CD4-positive, CD25-positive, alpha-beta regulatory T cell (primary cell): ENCODE measurements at places on chromosomes 16 and 17. TPM values are rescaled to one million over a fixed set of nuclear protein-coding genes. Genes with fewer than 3 reads are reported as not detected.

DNA sequence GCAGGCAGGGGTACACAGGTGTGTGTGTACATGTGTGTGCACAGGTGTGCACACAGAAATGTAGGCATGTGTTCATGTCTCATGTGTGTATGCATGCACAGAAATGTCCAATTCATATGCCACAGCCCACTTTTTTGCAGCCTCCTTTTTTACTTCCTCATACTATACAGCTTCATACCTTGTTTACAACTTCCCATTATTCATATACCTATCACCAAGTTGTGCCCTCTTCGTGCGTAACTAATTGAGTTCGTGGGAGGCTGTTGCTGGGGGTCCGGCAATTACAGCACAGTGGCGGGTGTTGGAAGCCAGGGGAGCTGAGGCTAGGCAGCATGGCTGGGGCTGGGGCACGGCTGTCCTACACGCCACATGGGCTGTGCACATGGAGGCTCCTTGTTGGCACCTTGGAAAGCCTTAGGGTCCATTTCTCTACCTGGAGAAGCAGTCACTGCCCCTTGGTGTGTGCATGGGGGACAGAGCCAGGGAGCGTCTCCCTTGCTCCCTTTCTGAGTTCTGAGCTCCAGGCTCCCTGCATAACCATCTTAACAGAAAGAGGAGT is 266.7 kb downstream of the ENGASE start:
- DNase-seq: no peak

The WFIKKN1 gene
- polyA plus RNA-seq: not detected

The LPO gene
- polyA plus RNA-seq: 0.08 TPM

DNA sequence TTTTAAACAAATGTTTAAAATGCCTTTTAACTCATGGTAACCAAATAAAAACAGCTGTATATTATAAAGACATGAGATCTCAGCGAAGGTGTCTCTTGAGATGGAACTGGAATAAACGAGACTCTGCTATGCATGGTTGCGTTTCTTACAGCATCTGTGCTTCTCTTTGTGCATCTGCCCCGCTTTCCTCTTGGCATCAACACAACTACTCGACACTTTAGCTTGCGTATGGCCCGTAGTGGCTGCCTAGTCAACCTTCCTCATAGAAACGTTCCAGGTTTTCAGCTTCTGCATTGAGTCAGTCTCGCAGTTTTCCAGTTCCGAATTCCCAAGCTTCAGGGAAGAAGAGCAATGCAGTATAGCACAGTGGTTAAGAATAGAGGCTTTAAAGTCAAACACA is 214.9 kb downstream of the CEP112 start:
- no peak for DNase-seq

The SLC43A2 gene
- polyA plus RNA-seq: 6.9 TPM

- no peak for DNase-seq
These were observed 658 bp upstream of the ZNF771 start for GRCh38 chr16:30406795-30407101.

The KRTAP1-5 gene
- not detected for polyA plus RNA-seq

The AOC2 gene
- polyA plus RNA-seq: not detected

DNA sequence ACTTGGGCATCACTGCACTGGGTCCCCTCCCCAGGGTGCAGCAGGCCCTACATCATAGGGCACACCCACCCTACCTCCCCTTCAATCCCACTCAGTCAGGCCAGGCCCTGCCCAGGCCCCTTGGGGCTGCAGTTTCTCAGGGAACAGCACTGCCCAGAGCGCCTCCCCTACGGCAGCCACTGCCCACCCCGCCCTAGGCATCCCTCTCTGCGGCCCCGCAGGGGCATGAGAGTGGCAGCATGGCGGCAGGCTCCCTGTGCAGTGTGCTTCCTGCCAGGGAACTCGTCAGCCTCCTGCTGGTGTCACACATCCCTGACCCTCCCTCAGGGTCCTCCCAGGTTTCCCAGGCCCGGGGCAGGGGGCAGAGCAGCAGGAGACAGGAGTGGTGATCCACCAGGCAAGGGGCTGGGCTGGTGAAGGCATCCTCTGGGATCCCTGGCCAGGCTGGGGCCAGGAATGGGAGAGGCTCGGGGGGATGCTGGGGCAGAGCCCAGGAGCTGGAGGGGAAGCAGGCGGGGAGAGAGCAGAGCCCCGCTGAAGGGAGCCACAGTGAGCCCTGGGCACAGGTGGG is 16.2 kb upstream of the BAHCC1 start:
- no peak for DNase-seq

The CCDC78 gene
- polyA plus RNA-seq: 0.45 TPM

DNA sequence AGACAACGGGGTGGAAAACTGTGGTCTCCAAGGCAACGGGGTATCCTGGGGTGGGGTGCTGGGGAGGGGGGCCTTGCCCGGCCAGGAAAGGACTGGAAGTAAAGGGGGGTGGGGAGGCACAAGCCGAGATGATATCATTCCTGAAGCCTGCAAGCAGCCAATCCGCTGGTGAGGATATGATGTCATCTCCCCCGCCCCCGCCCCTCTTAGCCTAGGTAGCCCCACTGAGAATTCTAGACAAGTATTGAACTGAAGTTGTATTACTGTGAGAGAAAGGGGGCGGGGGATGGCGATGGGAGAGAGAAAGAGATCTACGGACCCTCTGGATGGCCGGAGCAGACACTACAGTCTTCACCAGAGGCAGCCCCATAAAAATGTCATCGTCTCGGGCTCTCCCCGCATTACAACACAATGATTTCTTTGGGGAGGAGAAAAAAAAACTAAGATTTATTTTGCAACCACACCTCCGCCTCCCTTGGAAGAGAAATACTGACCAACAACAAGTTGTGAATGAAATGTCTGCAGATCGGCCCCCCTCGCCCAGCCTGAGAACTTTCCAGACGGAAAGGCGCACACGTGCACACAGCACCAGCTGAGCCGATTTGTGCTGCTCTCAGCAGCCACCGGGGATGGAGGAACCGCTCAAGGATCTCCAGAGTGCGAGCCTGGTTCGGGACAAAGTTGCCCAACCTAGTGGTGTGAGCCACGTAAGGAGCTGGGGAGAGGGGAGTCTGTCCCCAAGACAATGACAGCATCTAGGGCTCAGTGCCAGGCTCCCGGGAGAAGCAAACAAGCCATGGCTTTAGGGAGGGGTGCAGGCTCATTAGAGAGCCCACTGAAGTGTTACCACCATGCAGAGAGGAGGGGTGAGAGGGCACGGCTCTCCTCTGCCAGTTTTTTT is 222.1 kb downstream of the SOX9 start:
- DNase-seq: no peak

The CDC6 gene
- 1.7 TPM for polyA plus RNA-seq

DNA sequence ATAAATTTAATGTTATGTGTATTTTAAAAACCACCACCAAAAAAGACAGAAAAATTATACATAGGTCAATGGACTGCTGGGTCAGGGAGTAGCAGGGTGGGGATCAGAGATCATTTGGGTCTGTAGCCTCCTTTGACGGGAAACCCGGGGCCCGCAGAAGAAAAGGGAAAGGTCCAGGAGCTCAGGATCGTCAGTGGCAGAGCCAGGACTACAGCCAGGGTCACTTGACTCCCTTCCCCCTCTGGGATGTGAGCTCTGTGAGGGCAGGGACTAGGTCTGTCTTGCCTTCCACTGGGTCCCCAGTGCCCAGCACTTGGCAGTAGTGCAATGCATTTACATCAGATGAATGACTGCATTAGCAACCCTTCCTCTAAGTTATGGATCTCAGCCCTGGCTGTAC is 62.1 kb downstream of the TOM1L2 start:
- no peak for DNase-seq

- DNase-seq: no peak
These were observed 25.1 kb downstream of the AKAP1 start for GRCh38 chr17:57110152-57110542.

The MFSD6L gene
- polyA plus RNA-seq: not detected

- no peak for DNase-seq
These were observed 292.0 kb upstream of the CDH11 start for GRCh38 chr16:65413861-65414260.

The SLC38A8 gene
- not detected for polyA plus RNA-seq

The CD300H gene
- polyA plus RNA-seq: not detected

DNA sequence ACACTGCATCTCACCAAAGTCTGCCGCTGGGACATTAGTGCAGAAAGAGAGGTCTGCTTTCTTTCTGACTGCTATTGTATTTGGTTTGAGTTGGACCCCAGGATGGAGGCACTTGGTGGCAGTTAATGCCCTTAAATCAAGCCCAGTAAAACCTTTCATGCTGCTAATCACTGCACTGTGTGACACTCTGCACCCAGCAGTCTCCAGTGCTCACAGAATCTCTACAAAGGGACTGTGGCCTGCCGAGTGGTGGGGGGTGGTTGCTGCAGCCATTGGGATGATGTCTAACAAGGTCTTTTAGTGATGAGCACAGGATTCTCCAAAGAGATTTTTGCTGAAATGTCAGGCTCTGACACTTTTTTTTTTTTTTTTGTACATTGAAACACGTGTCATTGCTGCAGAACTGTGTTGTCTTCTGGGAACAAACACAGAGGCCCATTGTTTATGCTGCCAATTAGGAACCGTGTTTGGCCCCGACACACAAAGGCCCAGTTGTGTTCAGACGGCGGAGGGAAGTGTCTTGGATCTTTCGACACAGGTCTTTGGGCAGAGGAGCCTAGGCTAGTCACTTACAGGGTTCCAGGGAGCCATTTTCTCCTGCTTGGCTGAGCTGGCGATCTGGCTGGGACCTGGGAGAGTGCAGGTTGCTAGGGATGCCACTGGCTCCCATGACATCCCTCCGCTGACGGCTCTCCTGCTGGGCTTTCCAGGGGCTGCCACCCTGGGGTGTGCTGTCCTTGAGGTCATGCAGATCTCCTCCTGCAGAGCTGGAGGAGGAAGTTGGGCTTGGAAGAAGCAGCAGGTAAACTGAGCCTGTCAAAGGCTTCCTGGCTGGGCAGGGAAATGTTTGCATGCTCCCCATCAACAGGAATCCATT is 16.2 kb upstream of the TNRC6C start:
- DNase-seq: no peak

- DNase-seq: peak; percentile 27
These were observed 532 bp downstream of the ARRB2 start for GRCh38 chr17:4710693-4711634.

DNA sequence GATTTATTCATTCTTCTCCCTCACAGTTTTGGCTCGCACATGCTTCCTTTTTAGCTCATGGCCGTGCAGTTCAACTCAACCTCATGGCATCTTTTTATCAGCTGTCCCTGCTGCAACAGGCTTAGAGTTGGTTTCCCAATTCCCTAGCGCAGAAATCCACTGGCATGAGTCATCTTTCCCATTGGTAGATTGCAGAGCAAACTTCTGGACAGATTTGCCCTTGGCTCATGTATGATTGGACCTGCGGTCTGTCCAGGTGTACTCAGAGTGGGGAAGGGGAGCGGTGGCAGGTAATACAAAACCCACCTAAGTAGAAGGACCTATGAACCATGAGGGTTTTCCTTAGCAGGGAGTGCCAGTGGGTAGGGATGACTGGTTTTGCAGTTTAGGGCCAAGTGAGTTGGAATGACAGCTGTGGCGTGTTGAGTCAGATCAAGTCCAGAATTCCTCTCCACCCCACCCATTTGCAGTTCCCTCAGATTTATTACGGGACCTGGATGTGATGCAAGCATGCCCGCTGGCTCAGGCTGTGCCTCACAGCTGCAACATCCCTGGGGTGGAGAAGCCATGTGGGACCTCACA is 584.7 kb downstream of the WWOX start:
- no peak for DNase-seq

The SMIM22 gene
- polyA plus RNA-seq: not detected

DNA sequence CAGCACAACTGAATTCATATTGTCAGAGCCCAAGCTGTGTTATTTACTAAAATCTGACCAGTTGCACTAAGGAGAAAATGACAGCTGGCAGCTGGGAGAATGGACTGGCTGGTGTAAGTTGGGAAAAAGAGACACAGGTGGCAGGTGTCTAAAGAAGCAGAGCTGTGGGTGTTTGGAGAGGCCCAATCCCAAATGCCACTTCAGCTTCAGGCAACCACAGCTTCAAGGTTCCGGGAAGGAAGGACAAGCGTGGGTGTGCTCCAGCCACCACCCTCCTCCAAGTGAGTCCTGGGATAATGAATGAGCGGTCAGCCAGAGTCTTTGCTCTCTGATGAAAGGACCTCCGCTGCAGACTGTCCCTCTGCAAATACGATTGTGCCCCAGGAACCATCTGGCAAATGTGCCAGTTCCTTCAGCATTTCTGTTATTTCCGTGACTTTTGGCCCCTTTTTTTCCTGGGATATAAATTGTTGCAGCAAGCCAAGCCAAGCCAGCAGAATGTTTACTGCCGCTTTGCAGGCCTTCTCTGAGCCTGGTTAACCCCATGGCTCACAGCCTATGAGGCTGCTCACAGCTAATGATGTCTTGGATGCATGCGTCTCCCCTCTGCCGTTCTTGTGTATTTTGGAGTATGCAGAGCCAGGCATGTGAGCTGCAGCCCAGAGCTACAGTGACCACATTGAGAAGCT is 9.5 kb upstream of the RHBDL3 start:
- DNase-seq: no peak

The PPL gene
- polyA plus RNA-seq: 0.11 TPM
